ENCODE measurements at places on chromosomes 2 and 18. TPM values are rescaled to one million over a fixed set of nuclear protein-coding genes. Genes with fewer than 3 reads are reported as not detected.

DNA sequence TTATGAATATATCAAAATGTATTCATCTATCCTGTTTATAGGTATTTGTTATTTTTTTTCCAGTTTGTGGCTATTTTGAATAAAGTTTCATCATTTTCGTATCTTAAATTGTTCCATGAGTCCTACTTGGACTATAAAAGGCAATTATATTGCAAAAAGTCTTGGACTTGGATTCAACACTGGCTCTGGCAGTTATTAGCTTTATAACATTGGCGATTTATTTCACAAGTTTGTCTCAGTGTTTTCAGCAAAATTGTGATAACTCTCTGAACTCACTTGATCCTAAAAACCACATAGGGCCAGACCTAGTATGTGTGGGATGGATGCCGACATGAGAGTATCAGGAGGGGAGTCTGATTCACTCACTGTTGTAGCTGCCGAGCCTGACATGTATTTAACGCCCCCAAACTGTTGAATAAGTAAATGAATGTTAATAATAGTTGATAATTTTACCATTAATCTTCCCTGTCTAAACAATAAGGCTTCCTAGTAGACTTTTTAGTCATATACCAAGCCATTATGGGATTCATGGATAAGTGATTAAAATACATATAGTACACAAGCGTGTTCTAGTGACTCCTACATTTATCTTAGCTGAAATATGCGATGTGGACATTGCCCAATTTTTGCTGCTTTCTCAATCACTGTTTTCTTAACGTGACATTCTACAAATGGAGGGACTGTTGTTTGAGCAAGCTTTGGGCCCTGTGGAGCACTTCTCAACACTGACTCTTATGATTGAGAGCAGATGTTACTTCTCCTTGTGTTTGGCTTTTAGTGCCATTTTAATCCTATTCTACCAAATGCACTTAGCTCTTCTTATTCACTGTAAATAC is 907.6 kb downstream of the EPHA4 start:
- ATAC-seq, result no peak

GRCh38 chr18:5824370-5824984 is 70.8 kb downstream of the TMEM200C start:
- no peak for ATAC-seq

- no peak for ATAC-seq
Observed at GRCh38 chr2:166057370-166058164, 70.3 kb downstream of the SCN1A start.

DNA sequence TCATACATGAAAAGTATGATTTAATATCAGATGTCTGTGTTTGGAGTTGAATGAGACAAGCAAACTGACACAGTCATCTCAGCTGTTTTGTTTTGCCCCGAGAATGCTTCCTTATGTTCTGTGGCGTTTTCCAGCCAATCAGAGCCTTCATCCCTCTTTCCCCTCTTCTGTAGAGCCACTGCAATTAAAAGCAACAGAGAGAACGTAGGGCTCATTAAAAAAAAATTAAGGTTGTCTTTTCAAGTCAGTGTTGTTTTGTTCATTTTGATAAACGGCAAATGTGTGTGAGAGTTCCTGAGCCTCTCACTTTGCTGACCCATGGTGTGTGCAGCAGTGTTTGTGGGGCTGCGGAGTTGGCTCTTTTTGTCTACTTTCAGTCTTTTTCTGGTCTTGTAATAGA is 216.0 kb downstream of the FHOD3 start:
- no peak for ATAC-seq

DNA sequence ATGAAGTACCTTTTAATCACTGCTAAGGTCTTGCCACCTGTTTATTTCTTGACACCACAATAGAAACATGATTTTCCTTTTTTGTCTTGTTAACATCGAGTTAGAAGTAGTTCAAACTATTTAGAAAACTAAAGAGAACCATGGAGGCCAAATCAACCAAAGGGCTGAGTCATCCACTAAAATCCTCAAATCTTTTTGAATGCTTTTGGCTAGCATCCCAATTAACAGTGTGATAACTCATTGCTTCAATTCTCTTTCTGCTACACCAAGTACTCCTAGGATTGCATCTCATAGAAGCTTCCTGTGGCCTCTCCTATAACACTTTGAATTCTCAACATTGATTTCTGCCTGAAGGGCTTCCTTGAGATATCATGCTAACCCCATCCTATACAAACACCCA is 159.9 kb upstream of the MMADHC start:
- no peak for ATAC-seq

GRCh38 chr2:217469203-217469810 is 533.5 kb downstream of the TNS1 start:
- no peak for ATAC-seq

ERICH2 gene
- total RNA-seq, result not detected

IL1R2 gene
- total RNA-seq, result 97.6 TPM

DNA sequence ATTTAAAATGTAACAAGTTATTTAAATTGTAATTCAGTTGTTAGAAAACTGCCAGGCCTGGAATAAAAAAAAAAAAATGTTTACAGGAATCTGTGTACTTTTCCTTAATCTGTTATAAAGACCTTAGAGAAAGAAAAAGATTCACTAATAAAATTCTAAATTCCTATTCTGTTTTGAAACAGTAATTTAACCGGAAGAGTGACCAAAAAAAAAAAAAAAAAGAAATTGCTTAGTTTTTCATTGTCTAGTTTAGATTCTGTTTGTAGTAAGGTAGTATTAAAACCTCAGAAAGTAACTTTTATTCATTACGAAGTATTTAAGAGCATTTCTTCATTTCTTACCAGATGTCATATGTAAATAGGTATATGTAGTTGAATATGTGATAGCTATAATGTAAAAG is 2.5 kb downstream of the REL start:
- no peak for ATAC-seq

All from activated T-helper 17 cell treated with anti-CD3 and anti-CD28 coated beads, Interleukin-2, amount 50 U/mL, for 72 hours (primary cell).